ENCODE measurements at places on chromosomes 6 and 20. TPM values are rescaled to one million over a fixed set of nuclear protein-coding genes. Genes with fewer than 3 reads are reported as not detected.

PPIL6 gene
- 1.5 TPM for polyA plus RNA-seq

IL17F gene
- polyA plus RNA-seq: not detected

PLEKHG1 gene
- 0.03 TPM for polyA plus RNA-seq

TFAP2A gene
- polyA plus RNA-seq: 0.15 TPM

ZSCAN23 gene
- polyA plus RNA-seq: 0.38 TPM

GLP1R gene
- not detected for polyA plus RNA-seq

ANGPT4 gene
- polyA plus RNA-seq: not detected

LEMD2 gene
- 41.4 TPM for polyA plus RNA-seq

SLC25A27 gene
- 0.69 TPM for polyA plus RNA-seq

GCNT2 gene
- polyA plus RNA-seq: 1.9 TPM

BYSL gene
- 90.7 TPM for polyA plus RNA-seq

SNTA1 gene
- 32.9 TPM for polyA plus RNA-seq

MUC22 gene
- 0.03 TPM for polyA plus RNA-seq

TUBE1 gene
- polyA plus RNA-seq: 41.2 TPM

CDH26 gene
- polyA plus RNA-seq: 0.12 TPM

PAK1IP1 gene
- polyA plus RNA-seq: 64.4 TPM

LSM14B gene
- polyA plus RNA-seq: 27.8 TPM

SOX18 gene
- 4.4 TPM for polyA plus RNA-seq

AGPAT4 gene
- polyA plus RNA-seq: 7.3 TPM

LINC00237 gene
- polyA plus RNA-seq: not detected

DDO gene
- not detected for polyA plus RNA-seq

SFTA2 gene
- not detected for polyA plus RNA-seq

SGK2 gene
- 0.57 TPM for polyA plus RNA-seq

TREML1 gene
- not detected for polyA plus RNA-seq

SAMD5 gene
- 0.20 TPM for polyA plus RNA-seq

RIMS4 gene
- polyA plus RNA-seq: 0.04 TPM

TNFRSF21 gene
- 2.0 TPM for polyA plus RNA-seq

SNX3 gene
- 197 TPM for polyA plus RNA-seq

DEF6 gene
- polyA plus RNA-seq: 45.7 TPM

SCUBE3 gene
- polyA plus RNA-seq: not detected

DEFB113 gene
- polyA plus RNA-seq: not detected

LAMA5 gene
- polyA plus RNA-seq: 67.3 TPM

RNF39 gene
- polyA plus RNA-seq: not detected

All from K562 (cell line).